ENCODE measurements at places on chromosomes 1 and 21.

DNA sequence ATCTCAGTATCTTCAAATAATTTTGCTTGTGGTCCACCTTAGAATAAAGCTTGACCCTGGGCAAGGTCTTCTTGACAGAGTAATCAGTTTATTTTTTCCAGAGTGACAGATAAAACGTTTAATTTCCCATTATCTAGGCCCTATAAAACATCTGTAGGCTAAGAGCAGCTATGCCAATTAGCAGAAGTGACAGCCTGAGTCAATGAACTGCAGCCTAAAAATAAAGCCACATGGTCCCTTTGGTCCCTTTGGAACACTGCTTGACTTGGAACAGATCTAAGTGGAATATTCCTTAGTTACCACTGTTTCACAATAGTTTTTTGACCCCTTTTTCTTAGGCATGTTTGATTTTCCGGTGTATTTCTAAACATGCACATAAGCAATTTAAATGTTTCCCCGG is 6.3 kb upstream of the RGS13 start:
- DNase-seq = no peak

DNA sequence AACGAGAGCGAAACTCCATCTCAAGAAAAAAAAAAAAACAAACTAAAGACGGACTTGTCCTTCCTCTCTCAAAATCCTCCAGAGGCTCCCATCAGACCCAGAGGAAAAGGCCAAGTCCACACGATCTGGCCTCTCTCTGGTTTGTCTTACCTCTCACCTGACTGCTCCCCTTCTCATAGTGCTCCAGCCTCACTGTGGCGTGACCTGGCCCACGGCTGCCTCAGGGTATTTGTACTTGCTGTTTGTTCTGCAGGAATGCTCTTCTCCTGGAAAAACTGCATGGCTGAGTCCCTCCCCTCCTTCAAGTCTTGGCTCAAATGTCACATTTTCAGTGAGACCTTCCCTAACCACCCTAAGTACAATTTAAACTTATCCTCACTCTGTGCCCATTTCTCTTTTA is 8.0 kb upstream of the BRWD1 start:
- DNase-seq = no peak

- no peak for DNase-seq
Measured at GRCh38 chr21:36004441-36004840, 55.9 kb downstream of the SETD4 start.

DNA sequence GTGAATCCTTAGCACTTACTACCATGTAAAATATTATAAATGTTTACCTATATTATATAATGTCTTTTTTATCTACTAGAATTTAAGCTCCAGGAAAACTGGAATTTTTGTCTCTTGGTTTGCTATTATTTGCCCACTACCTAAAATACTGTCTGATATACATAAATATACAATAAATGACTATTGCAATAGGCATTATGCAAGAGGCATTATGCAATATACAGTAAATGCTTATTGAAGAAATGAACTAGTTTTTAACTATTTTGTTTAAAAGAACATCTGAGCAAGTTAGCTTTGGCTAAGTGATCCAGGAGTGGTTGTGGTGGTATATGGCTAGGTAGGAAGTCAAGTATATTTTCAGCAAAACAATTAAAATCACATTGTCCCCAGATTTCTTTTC is 640.2 kb upstream of the PKN2 start:
- DNase-seq = no peak
